Muscle of back (tissue), 13 donors: ENCODE measurements at places on chromosomes 1 and 21.

- DNase-seq = peak; percentile 92
Observed at GRCh38 chr21:44962403-44962966, 22.7 kb downstream of the SLX9 start.

DNA sequence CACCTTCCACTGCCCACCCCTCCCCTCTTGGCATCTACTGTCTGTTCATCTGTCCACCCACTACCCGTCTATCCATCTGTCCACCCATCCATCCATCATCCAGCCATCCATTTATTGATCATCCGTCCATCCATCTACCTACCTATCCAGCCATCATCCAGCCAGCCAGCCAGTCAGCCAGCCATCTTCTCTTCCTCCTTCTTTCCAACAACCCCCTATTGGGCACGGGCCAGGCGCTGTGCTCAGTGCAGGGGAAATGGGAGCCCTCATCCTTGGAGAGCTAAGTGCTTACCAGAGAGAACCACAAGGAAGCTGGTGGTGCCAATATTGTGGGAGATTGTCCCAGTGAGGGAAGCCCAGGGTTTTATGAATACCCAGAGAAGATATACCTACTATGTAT is 51.7 kb upstream of the TMEM51 start:
- no peak for DNase-seq

DNA sequence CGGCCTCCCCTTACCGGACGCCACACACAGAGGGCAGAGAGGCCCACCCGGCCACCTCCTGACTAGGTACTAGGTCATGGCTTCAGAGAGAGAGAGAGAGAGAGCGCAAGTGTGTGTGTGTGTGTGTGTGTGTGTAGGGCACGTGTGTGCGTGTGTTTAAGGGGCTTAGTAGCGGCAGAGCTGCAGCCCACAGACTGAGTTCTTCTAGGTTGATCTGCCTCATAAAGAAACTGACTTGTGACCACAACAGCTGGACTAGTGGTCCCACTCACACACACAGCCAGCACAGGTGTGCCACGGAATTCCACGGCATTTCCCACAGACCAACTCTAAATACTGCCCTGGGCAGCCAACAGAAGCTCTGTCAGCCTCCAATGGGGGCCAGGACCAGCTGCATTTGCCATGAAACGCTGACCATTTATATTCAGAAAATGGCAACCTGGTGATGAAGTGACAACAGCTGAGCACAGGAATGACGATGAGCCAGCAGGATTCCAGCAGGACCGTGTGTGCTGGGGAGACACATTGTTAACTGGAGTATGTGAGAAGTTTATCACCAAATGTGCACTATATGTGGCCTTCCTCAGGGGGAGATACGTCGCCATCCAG is 38.8 kb upstream of the GPR153 start:
- no peak for DNase-seq

DNA sequence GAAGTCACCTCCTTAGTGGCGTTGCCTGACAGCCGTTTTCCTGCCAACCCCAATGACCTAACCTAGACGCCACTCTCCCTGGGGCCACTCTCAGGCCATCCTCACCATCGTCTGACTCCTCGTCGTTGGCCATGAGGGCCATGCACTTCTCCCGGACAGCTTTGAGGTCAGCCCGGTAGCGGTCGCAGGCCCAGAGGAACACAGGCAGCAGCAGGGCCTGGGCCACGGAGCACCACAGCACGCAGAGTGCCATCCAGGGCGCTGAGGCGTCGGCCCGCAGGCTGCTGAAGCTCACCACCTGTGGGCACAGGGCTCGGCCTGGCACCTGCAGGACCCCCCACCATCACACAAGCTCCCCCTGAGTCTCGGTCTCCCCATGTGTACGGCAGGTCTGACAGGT is 7.3 kb downstream of the HES3 start:
- no peak for DNase-seq

DNA sequence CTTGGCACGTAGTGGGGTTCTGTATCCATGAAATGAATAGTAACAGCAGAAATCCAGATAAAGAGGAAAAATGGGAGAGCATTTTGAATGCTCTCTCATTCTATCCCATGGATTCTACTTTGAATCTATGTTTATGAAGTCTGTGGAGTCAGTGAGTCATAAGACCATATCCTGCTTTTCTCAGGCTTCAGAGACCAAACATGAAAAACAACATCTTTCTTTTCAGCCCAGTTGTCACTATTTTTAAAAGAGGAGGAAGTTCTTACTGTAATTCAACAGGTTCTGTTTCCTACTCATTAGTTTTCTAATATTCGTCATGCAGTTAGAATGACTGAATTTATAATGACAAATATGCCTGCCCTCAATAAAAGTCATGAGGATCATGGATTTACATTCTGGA is 39.4 kb upstream of the CD55 start:
- no peak for DNase-seq

DNA sequence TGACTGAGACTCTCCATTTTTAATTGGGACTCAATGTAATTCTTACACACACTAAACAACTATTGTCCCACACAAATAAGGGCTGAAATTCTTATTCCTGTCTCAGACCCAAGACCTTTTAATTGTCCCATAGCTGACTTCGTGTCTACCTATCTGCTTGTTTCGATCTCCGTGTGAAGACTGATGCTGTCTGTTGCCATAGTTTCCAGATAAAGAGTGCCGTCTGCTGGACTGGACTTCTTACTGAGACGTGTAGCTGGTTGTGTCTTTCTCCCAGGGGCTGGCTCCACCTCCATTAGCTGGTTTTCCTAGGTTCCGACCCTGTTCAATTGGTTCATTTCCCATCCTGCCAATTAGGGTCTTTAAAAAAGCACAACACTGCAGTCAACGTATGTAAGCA is 235.3 kb upstream of the PLXNA2 start:
- no peak for DNase-seq

DNA sequence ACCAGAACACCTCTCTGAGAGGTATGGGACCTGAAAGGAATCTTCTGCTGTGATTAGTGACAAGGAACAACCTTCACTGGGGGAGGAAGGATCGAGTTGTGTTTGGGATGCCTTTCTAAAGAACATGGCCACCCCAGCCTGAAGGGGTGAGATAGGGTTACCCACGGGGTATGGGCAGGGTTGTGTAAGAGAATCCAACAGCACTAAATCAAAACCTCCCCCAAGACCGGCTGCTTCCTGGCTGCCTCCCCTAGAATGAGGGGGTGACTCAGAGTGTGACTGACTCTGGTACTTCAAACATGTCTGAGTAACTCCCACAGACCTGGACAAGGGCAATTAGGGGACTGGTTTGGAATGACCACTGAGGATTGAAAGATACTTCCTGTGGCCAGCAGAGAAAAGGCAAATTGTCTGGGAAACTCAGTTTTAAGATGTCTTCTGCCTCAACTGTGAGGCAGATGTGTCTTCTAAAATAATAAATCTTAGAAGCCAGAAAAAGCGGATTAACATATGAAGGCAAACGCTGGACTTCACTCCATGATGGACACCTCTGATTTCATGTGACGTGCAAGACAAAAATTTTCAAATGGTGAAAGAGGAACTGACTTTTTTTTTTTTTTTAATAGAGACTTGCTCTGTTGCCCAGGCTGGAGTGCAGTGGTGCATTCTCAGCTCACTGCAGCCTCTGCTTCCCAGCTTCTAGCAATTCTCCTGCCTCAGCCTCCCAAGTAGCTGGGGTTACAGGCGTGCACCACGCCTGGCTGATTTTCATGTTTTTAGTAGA is 6.7 kb upstream of the PTPN14 start:
- peak; percentile 59 for DNase-seq

DNA sequence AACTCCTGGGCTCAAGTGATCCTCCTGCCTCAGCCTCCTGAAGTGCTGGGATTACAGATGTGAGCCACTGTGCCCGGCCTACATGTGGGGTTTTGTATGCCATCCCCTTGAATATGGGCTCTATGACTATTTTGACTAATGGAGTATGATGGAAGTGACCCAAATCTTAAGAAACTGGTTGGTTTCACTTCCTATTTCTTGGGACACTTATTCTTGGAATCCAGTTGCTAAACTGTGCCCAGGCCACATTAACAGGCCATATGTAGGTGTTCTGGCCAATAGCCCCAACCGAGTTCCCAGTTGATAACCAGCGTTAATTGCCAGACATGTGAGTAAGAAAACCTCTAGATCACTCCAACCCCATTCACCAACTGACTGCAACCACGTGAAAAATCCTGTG is 36.3 kb upstream of the CLIC4 start:
- no peak for DNase-seq

GRCh38 chr21:44760376-44760775 is 41.2 kb downstream of the UBE2G2 start:
- DNase-seq = no peak
